ENCODE measurements at places on chromosomes 1 and 21. TPM values are rescaled to one million over a fixed set of nuclear protein-coding genes. Genes with fewer than 3 reads are reported as not detected.

The TCHHL1 gene
- not detected for total RNA-seq

The AIRE gene
- 0.23 TPM for total RNA-seq

The PLD5 gene
- 4.3 TPM for total RNA-seq

The SLC30A7 gene
- total RNA-seq = 41.4 TPM

The MARK1 gene
- 11.8 TPM for total RNA-seq

The B3GALT5 gene
- total RNA-seq = 6.4 TPM

The C1orf141 gene
- 0.22 TPM for total RNA-seq

The OR10J1 gene
- not detected for total RNA-seq

The MIXL1 gene
- total RNA-seq = 3.4 TPM

The KRTAP11-1 gene
- total RNA-seq = not detected

The NBPF1 gene
- total RNA-seq = 86.3 TPM

The SPRR2F gene
- 54.4 TPM for total RNA-seq

The DIP2A gene
- 56.9 TPM for total RNA-seq

The CCDC190 gene
- 0.13 TPM for total RNA-seq

The ZMYM4 gene
- 91.3 TPM for total RNA-seq

The TEX35 gene
- total RNA-seq = not detected

The TEKT2 gene
- total RNA-seq = 2.6 TPM

The PRKAA2 gene
- 5.6 TPM for total RNA-seq

The CYP4A22 gene
- not detected for total RNA-seq

The GPX7 gene
- 62.6 TPM for total RNA-seq

The MRAP gene
- not detected for total RNA-seq

The ZNF496 gene
- total RNA-seq = 61.5 TPM

The TNFRSF9 gene
- 2.3 TPM for total RNA-seq

The GPR3 gene
- 1.7 TPM for total RNA-seq

The CLDN17 gene
- total RNA-seq = not detected

The BSDC1 gene
- 73.4 TPM for total RNA-seq

The NBPF4 gene
- not detected for total RNA-seq

The PAPPA2 gene
- total RNA-seq = 0.32 TPM

The LCE2C gene
- not detected for total RNA-seq

The RGS1 gene
- total RNA-seq = not detected

The ALDH9A1 gene
- total RNA-seq = 35.2 TPM

The KPRP gene
- not detected for total RNA-seq

The KRTAP19-3 gene
- not detected for total RNA-seq

The FMOD gene
- total RNA-seq = 86.0 TPM

The APOBEC4 gene
- not detected for total RNA-seq

The SH3BP5L gene
- total RNA-seq = 26.9 TPM

The PTPRF gene
- total RNA-seq = 464 TPM

The FAM151A gene
- total RNA-seq = not detected

The TNFRSF1B gene
- total RNA-seq = 2.9 TPM

The FAM167B gene
- 1.8 TPM for total RNA-seq

The EFNA3 gene
- 14.6 TPM for total RNA-seq

The RAB42 gene
- total RNA-seq = 5.1 TPM

The PLA2G2F gene
- not detected for total RNA-seq

The SELP gene
- 0.65 TPM for total RNA-seq

The CXADR gene
- 36.8 TPM for total RNA-seq

The GUCA2B gene
- not detected for total RNA-seq

The S100B gene
- 0.27 TPM for total RNA-seq

The LPAR3 gene
- total RNA-seq = 0.99 TPM

The TNFSF4 gene
- total RNA-seq = 2.1 TPM

The AMPD1 gene
- total RNA-seq = not detected

The GCSAML gene
- not detected for total RNA-seq

The LRIF1 gene
- total RNA-seq = 7.9 TPM

The USH2A gene
- 0.04 TPM for total RNA-seq

The KDM5B gene
- total RNA-seq = 265 TPM

The KCNH1 gene
- 0.34 TPM for total RNA-seq

The BCAR3 gene
- total RNA-seq = 9.1 TPM

The OXCT2 gene
- 0.22 TPM for total RNA-seq

The NR0B2 gene
- total RNA-seq = not detected
